RPMI8226 (cell line): ENCODE measurements at places on chromosomes 3 and 15.

GRCh38 chr3:32045091-32045915 lies 61.1 kb upstream of the GPD1L start:
- peak; percentile 25 for DNase-seq

- DNase-seq, result no peak
These were observed 23.7 kb downstream of the OXNAD1 start for GRCh38 chr3:16288664-16289063.

GRCh38 chr3:171526869-171527268 lies 66.7 kb upstream of the TNIK start:
- DNase-seq, result no peak

- DNase-seq, result no peak
These were observed 11.4 kb upstream of the SLC6A6 start for GRCh38 chr3:14391033-14391432.

- no peak for DNase-seq
These were observed 51.6 kb downstream of the SLC7A14 start for GRCh38 chr3:170534227-170534626.

DNA sequence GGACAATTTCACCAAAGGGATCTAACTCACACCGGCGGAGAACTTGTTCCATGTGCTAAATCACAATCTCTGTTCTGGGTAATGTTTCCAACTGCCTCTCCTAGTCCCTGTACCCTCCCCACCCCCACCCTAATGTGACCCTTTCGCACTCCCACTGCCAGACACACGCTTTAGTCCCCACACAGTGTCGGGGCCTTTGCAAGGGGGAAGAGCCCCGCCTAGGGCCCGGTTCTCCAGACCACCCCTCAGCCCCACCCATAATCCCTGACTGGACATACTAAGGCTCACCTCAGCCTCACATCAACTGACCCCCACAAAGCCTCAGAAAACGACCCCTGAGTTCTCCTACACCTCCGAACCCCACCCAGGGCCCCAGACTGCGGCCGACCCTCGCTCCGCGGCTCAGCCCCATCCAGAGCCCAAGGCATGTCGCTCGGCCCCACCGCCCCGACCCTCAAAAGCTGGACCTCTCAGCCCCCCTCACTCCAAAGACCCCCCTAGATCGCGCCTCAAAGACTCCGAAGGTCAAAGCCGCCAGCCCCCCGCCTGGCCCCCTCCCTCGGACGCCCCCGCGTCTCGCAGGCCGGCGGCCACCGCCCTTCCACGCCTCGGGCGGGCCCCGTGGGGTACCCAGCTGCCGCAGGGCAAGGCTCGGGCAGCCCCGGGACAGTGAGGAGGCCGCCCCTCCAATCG lies 72.0 kb upstream of the MAP4 start:
- DNase-seq, result peak; percentile 30

GRCh38 chr15:80217327-80217900 lies 34.6 kb downstream of the CTXND1 start:
- no peak for DNase-seq

- DNase-seq, result peak; percentile 99
These were observed at the start of gene SMARCC1 for GRCh38 chr3:47781685-47782445. Gene SMARCC1, minus strand, starts transcription at chr3:47781893. Its CDS starts 96 bp downstream, at chr3:47781797.

GRCh38 chr3:192795021-192795420 lies 67.7 kb upstream of the FGF12 start:
- DNase-seq, result no peak

DNA sequence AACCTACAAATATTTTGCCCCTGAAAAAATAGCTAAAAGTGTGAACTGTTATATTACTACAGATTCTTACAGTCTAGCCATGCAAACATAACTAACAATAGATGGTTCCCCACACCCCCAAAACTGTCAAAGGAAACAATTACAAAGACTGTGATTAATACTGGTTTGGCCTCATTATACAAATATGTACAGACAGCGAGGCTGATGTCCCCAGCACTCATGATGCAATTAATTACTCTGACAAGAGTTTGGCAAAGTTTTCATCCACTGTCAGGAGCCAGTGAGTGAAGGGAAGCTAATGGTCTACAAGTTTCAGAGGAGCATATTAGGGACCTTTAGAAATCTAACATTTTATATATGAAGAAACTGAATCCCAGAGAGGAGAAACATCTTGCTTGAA lies 61.0 kb downstream of the HMG20A start:
- no peak for DNase-seq

- DNase-seq, result peak; percentile 16
These were observed 45.5 kb downstream of the TEX9 start for GRCh38 chr15:56410721-56411120.

DNA sequence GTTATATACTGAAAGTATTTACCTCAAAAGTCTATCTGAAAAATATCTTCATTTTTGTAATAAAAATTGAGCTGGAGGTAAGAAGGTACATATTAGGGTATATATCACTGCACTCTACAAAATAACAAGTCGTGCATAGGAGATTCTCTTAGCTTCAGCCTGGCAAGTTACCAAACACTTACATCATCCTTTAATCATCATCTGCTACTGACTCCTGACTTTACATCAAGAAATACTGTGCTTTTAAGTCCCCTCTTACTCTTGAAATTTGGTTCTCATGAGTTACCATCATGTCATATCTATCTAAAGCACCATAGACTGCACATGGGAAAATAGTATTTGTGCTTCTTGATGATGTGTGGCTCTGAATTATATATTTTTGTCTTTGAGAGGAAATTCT lies 50.8 kb downstream of the LYSMD4 start:
- no peak for DNase-seq

DNA sequence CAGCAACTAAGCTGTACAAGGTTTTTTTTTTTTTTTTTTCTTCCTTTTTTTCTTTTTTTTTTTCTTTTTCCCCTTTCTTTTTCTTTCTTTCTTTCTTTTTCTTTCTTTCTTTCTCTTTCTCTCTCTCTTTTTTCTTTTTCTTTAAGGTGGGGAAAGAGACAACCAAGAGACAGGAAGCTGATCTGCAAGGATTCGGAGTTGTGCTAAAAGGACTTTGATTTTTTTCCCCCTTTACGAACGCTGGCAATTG lies 148 bp downstream of the RBMS3 start:
- no peak for DNase-seq

GRCh38 chr3:149768704-149769103 lies 16.4 kb upstream of the COMMD2 start:
- no peak for DNase-seq

- DNase-seq, result no peak
These were observed 44.7 kb upstream of the CADPS start for GRCh38 chr3:62919784-62920465.

DNA sequence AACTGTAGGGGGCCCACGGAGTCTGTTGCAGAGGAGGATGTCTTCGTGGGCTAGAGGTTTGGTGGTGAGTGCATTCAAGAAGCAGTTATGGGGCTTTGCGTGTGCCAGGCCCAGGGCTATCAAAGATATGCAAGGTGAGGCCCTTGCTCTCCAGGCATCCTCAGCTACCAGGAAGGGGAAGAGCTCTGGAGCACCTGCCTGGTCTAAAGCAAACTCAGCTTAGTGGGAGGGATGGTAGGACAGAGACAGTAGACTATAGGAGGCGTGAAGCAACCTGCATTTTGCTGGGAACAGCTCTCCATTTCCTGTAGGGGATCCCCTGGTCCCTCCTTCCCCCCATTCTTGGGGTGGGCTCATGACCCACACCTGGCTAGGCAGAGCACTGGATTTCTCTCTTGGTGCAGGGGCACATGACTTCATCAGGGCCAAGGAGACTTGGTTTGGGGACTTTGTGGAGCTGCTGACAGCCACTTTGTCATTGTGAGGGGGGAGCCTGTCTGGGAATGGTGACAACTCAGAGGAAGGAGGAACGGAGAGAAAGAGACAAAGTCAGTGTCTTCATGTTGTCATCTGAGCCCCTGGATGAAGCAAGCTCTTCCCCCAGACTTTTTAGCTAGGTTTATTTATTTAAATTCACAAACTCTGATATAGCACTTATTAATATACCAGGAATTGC lies 8.6 kb upstream of the EEFSEC start:
- DNase-seq, result no peak

- DNase-seq, result no peak
These were observed 228.9 kb downstream of the SNRPN start for GRCh38 chr15:25183581-25184251.
